ENCODE measurements at places on chromosomes 7 and 10.

GRCh38 chr10:13812804-13813203, 226.0 kb downstream of the PRPF18 start:
- no peak for DNase-seq

DNA sequence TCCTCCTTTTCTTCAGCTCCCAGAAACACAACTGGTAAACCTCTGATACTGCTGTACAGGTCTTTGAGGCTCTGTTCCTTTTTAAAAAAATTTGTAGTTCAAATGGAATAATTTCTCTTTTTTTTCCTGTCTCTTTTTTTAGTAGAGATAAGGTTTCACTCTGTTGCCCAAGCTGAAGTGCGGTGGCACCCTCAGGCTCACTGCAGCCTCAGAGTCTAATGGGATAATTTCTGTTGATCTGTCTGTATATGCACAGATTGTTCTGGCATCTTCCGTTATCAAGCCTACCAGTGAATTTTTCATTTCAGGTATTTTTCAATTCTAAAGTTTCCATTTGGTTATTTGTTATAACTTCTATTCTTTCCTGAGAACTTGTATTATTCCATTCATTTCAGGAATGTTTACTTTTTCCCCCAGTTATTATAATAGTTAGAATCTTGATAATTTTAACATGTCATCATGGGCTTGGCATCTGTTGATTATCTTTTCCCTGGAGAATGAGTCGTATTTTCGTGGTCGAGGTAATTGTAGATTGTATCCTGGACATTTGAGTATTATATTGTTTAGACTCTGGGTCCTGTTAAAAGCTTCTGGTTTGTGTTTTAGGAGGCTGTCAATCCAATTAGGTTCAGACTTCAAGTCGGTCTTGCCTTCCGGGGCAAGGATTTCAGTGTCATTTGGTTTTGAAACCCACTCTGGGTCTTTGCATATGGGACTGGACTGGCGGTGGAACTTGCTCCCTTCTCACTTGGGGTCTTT, 24.5 kb downstream of the CRCP start:
- no peak for DNase-seq

DNA sequence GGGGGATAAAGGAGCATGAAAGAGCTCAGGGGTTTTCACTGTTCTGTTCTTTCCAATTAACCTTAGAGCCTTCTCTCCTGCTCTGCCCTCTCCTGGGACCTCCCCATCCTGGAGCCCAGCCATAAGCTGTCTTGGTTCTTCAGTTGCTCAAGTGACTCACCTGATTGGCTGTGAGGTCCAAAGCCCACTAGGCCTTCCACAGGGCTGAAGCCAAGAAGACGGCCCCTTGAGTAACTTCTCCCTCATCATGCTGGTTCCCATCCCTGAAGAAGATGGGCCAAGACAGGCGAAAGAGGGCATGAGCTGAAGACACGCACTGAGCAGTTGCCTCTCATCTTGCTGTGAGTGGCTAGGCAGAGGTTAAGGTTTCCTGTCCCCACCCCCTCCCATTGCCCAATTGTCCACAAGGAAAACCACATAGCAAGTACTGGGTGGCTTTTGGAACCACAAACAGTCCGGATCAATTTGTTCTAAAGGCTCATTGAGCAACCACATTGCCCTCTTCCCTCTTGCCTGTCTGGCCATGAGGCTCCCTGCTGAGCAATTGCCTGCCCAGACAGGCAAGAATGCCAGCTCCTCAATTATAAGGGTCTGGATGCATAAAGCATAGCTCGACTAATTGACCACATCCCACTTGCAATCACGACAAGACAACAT, 43.9 kb upstream of the GPAM start:
- DNase-seq: no peak

DNA sequence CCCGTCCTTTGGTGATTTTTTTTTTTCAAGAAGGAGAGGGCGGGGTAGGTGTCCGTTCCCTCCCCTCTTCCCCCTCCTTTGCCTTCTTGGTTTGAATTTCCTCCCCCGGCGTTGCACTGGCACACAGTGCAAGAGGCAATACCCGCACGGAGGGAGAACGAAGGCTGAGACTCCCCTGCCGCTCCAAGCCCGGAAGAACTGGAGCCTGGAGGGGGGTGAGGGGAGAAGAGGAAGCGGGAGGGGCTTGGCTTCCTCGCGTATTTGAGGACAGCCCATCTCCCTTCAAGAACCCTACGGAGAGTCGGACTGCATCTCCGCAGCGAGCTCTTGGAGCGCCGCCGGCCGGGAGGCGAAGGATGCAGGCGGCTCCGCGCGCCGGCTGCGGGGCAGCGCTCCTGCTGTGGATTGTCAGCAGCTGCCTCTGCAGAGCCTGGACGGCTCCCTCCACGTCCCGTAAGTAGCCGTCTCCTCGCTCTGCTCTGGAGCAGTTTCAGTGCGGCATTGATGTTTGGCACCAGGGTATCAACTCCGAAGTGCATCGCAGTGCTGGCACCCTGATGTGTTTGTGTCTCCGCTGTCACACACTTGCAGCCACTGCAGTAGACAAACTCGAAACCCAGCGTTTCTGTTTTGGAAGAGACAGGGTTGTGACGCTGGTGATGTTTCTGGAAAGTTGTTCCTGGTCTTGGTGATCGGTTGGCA, at the start of gene CNTNAP2:
Gene CNTNAP2, plus strand, starts transcription at position 281 of the 702 bp plus-strand sequence. Its CDS starts 76 bp downstream, at position 357.
- no peak for DNase-seq

DNA sequence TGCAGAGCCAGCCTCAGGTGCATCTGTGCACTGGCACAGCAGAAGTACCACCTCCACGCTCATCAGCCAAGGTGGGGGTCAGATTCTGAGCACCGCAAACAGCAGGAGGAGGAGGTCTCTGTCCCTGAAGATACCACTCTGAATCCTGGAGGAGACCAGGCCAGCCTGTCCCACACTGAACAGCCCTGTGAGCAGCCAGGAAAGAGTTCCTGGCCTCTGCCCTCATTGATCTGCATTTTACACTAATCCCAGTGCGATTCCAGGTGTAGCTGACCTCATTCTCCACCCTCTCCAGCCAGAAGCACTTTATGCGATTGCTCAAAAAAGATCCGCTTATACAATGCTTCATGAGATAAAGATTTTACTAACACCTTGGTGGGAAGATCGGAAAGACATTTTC, 99.1 kb upstream of the CACUL1 start:
- DNase-seq: no peak

GRCh38 chr10:111116762-111117445, 40.1 kb downstream of the ADRA2A start:
- no peak for DNase-seq

GRCh38 chr10:113515601-113516000, 37.3 kb upstream of the HABP2 start:
- DNase-seq: no peak

DNA sequence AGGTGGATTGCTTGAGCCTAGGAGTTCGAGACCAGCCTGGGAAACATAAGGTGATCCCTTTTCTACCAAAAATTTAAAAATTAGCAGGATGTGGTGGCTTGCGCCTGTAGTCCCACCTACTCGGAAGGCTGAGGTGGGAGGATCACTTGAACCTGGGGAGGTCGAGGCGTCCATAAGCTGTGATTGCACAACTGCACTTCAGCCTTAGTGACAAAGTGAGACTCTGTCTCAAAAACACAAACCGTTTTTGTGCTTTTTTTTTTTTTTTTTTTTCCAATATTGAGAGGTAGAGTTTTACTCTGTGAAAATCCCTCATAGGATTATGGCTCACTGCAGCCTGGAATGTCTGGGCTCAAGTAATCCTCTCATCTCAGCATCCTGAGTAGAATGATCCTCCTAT, 14.1 kb downstream of the CCAR1 start:
- no peak for DNase-seq

DNA sequence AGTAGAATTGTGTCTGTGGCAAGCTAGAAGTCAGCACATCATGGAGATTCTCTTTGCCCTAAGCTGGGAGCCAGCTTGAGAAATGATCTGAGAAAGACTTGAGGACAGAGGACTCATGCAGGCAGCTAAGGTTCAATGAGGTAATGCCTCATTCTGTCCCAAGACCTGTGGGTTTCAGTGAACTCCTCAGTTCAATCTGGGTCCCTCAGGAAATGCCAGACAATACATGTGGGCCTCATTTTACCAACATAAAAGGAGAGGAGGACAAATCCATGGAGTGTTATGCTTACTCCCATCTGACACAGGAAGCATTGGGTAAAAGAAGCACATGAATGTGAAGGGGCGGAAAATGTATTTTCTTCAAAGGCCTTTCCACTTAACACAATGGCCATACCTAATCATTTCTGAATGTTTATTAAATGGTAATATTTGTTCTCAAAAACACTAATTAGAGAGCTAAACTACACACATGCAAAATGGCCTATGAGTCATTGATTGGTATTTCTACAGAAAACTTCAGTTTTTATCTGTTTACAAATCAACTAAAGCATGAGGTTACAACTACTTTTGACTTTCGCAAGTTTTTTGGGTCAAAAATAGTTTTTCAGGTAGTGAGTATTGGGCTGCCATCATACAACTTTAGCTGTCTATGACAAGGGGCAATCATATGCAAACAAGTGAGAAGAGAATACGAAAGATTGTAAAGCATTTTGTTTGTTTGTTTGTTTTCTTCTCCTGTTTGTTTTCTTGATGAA, 205.3 kb downstream of the CHRM2 start:
- DNase-seq: no peak

GRCh38 chr10:12041766-12042408, 722 bp downstream of the UPF2 start:
- DNase-seq: peak; percentile 39
